Spinal cord (tissue), 10 donors: ENCODE measurements at places on chromosomes 5 and 9. TPM values are rescaled to one million over a fixed set of nuclear protein-coding genes. Genes with fewer than 3 reads are reported as not detected.

Gene PLPPR1
- total RNA-seq = 120 TPM

Gene NTNG2
- 5.4 TPM for total RNA-seq

DNA sequence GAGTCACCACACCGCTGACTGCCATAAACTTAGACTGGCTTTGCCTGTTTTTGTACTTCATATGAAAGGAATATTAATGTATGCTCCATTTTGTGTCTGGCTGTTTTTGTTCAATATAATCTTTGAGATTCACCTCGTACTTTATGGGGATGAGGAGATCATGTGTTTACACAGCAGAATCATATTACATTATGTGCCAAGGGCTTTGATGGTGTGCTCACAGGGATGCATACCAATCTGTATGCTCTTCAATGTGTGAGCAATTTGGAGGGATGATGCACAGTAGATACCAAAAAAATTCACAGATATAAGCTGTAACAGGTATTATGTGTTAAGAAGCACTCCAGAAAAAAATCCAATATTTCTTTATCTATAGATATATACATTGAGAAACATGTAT lies 113.7 kb downstream of the GABRB2 start:
- no peaks in the 10 kb centered on the region for H3K27me3 ChIP-seq
- DNase-seq = no peak
- H3K4me1 ChIP-seq = no peaks in the 10 kb centered on the region

DNA sequence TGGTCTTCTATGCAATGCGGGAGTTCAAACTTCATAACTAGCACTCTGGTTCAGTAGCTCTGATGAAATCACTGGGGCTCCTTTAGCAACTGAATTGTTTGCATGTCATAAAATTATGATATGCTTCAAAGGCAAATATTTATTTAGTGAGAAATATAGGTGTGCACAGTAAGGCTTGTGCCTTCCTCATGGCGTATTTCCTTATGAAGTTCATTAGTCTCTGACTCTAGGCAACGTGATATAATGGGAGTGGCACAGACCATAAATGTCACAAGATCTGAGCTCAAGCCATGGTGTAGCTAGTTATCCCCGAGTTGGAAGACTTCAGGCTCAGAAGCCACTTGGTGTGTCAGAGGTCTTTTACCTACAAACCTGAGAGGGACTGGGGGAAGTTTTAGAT lies 35.5 kb downstream of the PIP5K1B start:
- no peaks in the 10 kb centered on the region for H3K4me1 ChIP-seq
- H3K36me3 ChIP-seq = no peaks in the 10 kb centered on the region
- DNase-seq = no peak
- H3K27me3 ChIP-seq = no peaks in the 10 kb centered on the region
- no peak overlapping the region for H3K27ac ChIP-seq

DNA sequence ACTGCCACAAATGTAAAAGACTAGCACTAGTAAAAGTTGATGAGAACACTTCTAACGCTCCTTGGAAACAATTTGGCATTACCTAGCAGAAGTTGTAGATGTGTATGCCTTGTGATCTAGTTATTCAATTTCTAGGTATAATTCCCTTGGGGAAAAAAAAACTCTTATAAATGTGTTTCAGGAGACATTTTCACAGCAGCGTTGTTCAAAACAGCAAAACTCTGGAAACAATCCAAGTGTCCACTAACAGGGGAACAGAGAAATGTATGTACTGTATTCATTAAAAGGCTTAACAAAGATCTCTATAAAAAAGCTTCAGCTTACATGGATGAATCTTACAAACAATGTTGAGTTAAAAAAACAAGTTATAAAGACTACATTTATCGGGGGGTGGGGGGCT lies 30.4 kb downstream of the NR3C1 start:
- H3K27me3 ChIP-seq = no peaks in the 10 kb centered on the region
- no peak overlapping the region for H3K27ac ChIP-seq
- H3K4me1 ChIP-seq = no peaks in the 10 kb centered on the region
- no peak for DNase-seq
- H3K4me3 ChIP-seq = no peak overlapping the region

- H3K4me3 ChIP-seq = no peak overlapping the region
- no peaks in the 10 kb centered on the region for H3K27me3 ChIP-seq
- H3K27ac ChIP-seq = no peak overlapping the region
- DNase-seq = no peak
These were observed 9.6 kb downstream of the DCP2 start for GRCh38 chr5:112986224-112986623.

GRCh38 chr5:136135536-136135935 lies 2.9 kb downstream of the SMAD5 start:
- H3K4me3 ChIP-seq = no peak overlapping the region

- no peaks in the 10 kb centered on the region for H3K27me3 ChIP-seq
- DNase-seq = no peak
- no peak overlapping the region for H3K27ac ChIP-seq
- H3K4me3 ChIP-seq = no peak overlapping the region
These were observed 19.9 kb downstream of the PPP3R2 start for GRCh38 chr9:101574731-101575333.

GRCh38 chr5:132013006-132013689 lies 1.7 kb upstream of the ACSL6 start:
- H3K36me3 ChIP-seq = no peaks in the 10 kb centered on the region
- no peak for DNase-seq
- H3K27me3 ChIP-seq = peaks cover 10% of the 10 kb centered on the region
- no peak overlapping the region for H3K4me3 ChIP-seq

GRCh38 chr9:68664036-68664435 lies 41.0 kb upstream of the PIP5K1B start:
- H3K27ac ChIP-seq = no peak overlapping the region
- H3K4me1 ChIP-seq = peaks cover under 1% of the 10 kb centered on the region
- no peaks in the 10 kb centered on the region for H3K27me3 ChIP-seq

GRCh38 chr5:63194126-63194525 lies 615.5 kb downstream of the LRRC70 start:
- no peak overlapping the region for H3K27ac ChIP-seq
- no peaks in the 10 kb centered on the region for H3K27me3 ChIP-seq
- H3K4me3 ChIP-seq = no peak overlapping the region
- no peaks in the 10 kb centered on the region for H3K36me3 ChIP-seq
- no peak for DNase-seq

- no peaks in the 10 kb centered on the region for H3K36me3 ChIP-seq
- no peaks in the 10 kb centered on the region for H3K27me3 ChIP-seq
- no peak overlapping the region for H3K4me3 ChIP-seq
- no peak overlapping the region for H3K27ac ChIP-seq
- no peaks in the 10 kb centered on the region for H3K4me1 ChIP-seq
These were observed 139.1 kb upstream of the MAP3K1 start for GRCh38 chr5:56676091-56676768.
